ENCODE measurements at places on chromosomes 12 and 14.

DNA sequence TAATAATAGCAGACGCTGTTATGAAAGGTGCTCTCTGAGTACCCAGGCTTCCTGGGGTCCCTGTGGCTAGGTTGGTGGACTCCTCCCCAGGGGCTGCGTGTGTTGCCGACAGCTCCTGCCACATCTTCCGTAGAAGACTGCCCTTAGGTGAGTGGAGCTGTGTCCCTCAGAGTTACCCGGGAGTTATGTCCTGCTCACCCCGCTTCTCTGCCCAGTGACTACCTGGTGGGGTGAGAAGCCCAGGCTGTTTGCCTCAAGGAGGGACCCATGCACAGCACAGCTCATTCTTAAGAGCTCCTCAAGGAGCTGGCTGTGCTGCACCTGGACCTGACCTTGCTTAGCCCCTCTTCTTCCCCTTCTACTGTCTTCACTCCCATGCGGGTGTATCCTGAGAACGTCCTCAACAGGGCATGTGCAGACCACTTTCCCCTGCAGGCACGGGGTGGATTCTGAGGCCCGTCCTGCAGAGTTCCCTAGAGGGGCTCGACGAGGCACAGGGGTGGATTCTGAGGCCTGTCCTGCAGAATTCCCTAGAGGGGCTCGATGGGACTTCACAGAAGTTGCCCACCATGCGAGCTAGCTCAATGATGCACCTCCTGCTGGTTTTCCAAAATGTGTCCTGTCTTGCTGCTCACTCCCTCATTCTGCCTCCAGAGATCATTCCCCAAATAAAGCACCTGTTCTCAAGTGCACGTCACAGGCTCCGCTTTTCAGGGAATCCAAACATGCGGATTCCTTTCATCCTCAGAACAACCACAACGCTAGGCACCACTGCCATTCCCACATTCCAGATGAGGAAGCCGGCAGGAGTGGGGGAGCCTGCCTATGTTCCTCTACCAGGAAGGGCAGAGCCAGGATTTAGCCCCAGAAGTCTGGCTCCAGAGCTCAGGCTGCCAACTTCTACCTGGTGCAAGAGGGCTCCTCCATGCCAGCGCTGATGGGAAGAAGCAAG lies 231.9 kb downstream of the GLT1D1 start:
- no peak for DNase-seq

- no peak for DNase-seq
Observed at GRCh38 chr14:98908050-98908449, 363.9 kb downstream of the BCL11B start.

- DNase-seq = no peak
Observed at GRCh38 chr12:127664901-127665300, 602.1 kb upstream of the TMEM132C start.

- DNase-seq = no peak
Observed at GRCh38 chr14:103247169-103247606, 86.8 kb upstream of the EIF5 start.

DNA sequence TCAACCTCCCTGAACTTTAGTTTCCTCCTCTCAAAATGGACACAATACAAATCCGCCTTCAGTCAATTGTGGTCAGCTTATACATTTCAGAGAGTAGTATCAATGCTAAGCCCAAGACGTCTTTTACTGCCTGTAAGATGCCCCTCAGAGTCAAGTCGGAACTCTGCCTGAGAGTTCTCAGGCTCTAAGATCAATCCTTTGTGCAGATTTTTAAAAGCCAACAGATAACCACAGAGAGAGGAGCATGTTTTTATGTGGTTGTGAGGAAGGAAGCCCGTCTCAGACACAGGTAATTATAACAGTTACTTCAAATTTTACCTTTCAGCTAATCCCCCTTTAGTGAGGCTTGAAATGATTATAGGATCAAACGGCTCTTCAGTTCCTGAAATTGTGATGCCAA lies 91.6 kb downstream of the HELB start:
- DNase-seq = no peak

DNA sequence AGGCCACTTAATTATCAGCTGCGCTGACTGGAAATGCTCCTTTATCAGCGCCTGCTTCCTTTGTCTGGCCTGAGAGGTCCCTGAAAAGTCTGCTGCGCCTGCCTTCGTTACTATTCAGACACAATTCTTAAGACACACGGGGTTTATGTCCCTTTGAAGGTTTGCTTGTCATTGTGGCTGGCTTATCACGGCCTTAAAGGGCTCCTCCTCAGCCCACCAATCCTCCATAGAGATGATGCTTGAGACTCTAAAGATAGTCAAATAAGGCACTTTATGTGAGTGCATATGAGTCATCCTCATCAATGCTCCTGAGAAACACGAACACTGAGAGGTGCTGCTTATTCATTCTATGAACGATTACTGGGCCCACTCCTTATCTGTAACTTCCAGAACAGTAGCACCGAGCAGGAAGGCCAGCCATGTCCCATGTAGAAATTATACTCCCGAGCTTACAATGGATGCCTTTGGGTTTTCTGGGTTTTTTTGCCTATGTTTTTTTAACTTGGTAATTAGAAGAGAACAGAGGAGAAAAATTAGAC lies 1268.2 kb upstream of the TMEM132C start:
- no peak for DNase-seq

DNA sequence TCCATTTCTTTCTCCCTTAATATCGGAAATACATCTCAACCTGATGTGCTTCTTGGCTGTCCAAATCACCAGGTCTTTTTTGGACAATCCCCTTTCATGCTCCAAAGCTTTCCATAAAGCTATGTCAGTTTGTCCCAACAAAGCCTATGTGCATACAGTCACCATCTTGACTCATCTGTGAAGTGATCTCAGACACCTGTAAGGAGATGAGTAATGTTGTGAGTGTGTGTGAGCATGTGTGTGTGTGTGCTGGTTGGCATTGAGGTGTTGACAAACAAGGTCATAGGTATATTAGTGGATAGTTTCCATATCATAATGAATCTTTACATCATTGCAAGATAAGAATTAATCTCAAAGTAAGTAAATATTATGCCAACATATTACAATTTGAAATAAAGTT lies 1243.3 kb upstream of the SEL1L start:
- no peak for DNase-seq

- no peak for DNase-seq
Observed at GRCh38 chr12:56658921-56659320, 13.1 kb upstream of the ATP5F1B start.

GRCh38 chr14:103118018-103118662 lies 5.1 kb upstream of the TNFAIP2 start:
- no peak for DNase-seq

DNA sequence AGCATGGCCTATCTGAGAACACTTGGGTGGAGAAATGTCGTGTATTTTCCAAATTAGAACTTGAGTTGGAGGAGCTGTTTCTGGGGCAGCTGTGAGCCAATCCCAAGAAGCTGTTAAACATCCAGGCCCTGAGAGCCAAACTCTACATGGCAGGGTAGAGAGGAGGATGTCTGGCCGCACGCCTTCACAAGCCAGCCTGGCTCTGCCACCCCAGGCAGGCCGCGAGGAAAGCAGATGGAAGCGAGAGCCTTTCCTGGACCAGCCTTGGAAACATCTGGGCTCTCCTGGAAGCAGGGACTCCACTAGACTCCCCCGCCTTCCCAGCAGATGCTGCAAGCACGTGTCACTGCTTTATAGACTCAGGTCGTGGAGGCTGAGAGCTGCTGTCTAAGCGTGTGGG lies 312.8 kb upstream of the FKBP4 start:
- peak; percentile 7 for DNase-seq

DNA sequence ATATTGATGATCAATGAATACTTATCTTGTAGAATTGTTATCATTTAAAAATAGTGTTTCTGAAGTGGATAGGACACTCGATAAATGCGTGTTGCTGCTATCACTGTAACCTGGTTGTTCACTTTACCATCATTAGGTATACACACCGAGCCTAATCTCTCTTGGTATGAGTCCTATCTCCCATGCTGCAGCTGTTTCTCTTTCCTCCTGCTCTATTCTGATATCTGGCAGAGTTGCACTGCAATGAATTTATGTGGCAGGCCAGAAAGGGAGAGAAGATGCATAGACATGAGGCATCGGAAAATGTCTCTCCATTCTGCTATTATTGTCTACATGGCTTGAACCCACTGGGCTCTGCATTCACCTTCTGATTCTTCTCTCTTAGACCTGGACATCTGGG lies 26.7 kb downstream of the KCNK10 start:
- DNase-seq = no peak

DNA sequence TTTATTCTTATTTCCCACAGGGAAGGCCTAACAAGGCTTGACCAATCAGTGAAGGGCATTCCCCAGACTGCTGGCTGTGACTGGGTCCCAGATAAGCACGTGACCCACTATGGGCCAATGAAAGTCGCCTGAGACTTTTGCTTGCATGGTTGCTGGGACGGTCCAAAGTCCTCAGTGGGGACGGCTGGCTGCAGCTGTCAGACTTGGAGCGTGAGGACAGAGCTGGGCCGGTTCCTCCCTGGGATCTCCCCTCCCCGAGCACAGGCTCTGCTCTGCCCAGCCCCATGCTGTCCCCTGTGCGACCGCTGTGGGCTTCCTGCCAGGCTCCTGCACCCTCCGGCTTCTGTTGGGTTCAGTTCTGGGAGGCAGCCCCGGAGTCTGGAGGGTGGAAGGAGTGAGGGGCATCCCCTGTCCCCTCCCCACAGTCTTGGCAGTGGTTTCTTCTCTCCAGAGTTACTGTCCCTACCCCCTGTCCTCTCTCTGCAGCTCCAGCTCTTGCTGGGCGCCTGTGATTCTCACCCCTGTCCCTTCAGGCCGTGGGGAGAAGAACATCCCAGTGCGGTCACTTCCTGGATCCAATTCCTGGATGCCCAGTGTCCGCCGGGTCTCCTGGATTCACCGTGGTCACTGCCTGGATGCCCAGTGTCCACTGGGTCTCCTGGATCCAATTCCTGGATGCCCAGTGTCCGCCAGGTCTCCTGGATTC lies 50.1 kb downstream of the GALNT9 start:
- no peak for DNase-seq

- DNase-seq = no peak
Observed at GRCh38 chr12:20350495-20350894, 17.8 kb upstream of the PDE3A start.

DNA sequence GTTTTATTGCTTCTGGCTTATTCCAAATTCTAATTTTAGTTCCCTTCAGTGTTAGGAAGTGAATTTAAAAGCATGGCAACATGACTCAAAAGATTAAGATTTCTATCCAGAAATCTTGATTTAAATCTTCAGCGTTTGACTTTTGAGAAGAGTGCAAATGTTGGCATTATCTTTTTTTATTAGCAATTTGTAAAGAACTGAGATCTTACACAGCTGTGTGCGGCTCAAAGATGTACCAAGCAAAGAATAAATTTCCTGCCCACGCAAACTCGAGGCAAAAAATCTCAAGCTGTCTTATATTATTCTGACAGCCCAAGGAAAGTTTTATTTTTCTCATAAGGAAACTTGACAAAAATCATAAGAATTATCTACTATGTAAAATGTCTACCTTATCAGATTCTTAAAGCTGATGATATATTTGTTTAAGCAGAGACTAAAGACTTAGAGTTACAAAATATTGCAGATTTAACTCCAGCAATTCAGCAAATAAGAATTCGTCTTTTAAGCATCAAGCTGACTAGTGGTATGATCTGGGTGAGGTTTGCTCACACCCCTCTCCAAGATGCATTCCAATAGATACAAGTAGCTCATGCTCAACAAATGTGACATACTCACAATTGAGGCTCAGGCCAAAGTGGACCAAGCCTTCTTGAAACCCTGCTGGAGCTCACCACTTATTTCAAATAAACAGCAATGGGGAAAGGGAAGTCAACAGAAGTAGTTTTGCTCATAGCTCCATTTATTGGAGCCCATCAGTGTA lies 47.4 kb upstream of the POC1B start:
- DNase-seq = no peak

DNA sequence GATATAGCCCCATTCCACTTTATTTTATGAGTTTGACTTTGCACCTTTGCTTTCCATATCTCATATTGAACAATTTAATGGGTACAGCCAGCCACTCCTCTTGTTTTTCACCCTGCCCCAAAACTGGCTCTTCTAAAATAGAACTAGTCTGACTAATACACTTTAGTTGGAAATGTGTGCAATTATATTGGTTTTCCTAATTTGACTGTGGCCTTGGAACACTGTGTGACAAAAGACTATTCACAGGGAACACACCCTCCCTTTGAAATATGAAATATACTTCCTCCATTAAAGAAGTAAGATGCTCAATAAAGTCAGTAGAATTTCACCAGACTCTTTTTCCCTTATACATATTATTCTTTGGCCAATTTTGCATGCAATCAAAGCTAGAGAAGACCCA lies 218.6 kb upstream of the DCN start:
- no peak for DNase-seq

DNA sequence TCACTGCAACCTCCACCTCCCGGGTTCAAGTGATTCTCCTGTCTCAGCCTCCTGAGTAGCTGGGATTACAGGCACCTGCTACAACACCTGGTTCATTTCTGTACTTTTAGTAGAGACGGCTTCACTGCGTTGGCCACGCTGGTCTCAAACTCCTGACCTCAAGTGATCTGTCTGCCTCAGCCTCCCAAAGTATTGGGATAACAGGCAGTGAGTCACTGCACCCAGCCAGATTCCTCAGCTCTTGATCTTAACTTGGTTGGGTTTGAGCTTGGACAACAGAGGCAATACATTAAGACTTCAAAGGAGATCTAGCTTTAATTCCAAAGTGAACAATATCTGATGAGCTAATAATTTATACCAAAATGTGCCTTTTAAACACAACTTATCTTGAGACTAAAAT lies 5.6 kb downstream of the DAZAP2 start:
- no peak for DNase-seq

DNA sequence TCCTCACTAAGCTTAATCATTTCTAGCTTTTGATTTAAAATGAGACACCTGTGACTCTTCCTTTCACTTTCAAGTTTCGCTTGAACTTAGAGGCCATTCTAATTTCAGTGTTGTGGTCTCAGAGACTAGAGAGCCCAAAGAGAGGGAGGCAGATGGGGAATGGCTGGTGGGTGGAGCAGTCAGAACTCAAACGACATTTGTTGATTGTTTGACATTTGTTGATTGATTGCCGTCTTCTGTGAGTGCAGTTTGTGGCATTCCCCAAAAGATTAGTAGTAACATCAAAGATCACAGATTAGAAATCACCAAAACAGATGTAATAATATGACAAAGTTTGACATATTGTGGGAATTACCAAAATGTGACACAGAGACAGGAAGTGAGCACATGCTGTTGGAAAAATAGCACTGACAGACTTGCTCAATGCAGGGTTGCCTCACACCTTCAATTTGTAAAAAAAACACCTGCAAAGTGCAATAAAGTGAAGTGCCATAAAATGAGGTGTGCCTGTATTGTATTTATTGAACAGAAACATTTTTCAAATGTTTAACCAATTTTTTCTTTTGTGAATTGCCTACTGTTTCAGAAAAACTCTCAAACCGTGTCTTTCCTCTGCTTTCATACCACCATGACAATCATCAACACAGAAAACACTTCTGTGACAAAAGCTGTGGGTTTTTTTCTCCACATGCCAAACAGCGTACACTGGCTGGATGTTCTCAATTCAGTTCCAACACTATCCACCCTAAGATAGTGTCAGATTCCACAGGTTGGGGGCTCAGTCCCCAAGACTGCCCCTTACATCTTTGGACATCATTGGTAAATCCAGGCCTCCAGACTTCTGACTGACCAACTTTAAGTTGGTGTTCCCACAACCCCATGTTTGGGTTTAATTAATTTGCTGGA lies 376.3 kb upstream of the RGS6 start:
- no peak for DNase-seq

- no peak for DNase-seq
Observed at GRCh38 chr14:92224358-92224954, 98.5 kb upstream of the SLC24A4 start.
